ENCODE measurements at places on chromosomes 11 and 22. TPM values are rescaled to one million over a fixed set of nuclear protein-coding genes. Genes with fewer than 3 reads are reported as not detected.

The TRAPPC4 gene
- 75.7 TPM for total RNA-seq

The TSPAN32 gene
- not detected for total RNA-seq

The RANBP1 gene
- 400 TPM for total RNA-seq

The OR51B5 gene
- total RNA-seq = 0.26 TPM

The C11orf86 gene
- 0.44 TPM for total RNA-seq

The KRTAP5-7 gene
- 0.11 TPM for total RNA-seq

The RFPL1 gene
- not detected for total RNA-seq

The TSSK2 gene
- total RNA-seq = not detected

The MUC6 gene
- total RNA-seq = 0.07 TPM

The LIPT2 gene
- 9.5 TPM for total RNA-seq

The CD3G gene
- 0.20 TPM for total RNA-seq

The MS4A14 gene
- total RNA-seq = 0.07 TPM

The DEPDC5 gene
- 33.4 TPM for total RNA-seq

The SAA4 gene
- total RNA-seq = 0.50 TPM

The CYP2D6 gene
- total RNA-seq = 1.4 TPM

The COX8A gene
- 554 TPM for total RNA-seq

The CD3D gene
- total RNA-seq = 0.89 TPM

The GSTT2B gene
- total RNA-seq = 23.2 TPM

The SMIM35 gene
- total RNA-seq = not detected

The SYCE3 gene
- 0.46 TPM for total RNA-seq

The CECR2 gene
- total RNA-seq = 110 TPM

The CDC42EP2 gene
- 15.2 TPM for total RNA-seq

The CTR9 gene
- total RNA-seq = 29.3 TPM

The CASP5 gene
- total RNA-seq = not detected

The NLRP14 gene
- 0.07 TPM for total RNA-seq

The SORL1 gene
- total RNA-seq = 78.1 TPM

The CDC42EP1 gene
- total RNA-seq = 12.7 TPM

The TPBGL gene
- total RNA-seq = 0.60 TPM

The FOSL1 gene
- total RNA-seq = 20.5 TPM

The B4GALNT4 gene
- total RNA-seq = 97.8 TPM

The SLC17A6 gene
- 0.24 TPM for total RNA-seq

The OR4D5 gene
- not detected for total RNA-seq

The DDIAS gene
- total RNA-seq = 21.7 TPM

The PSMC3 gene
- 162 TPM for total RNA-seq

The IGSF9B gene
- 52.7 TPM for total RNA-seq

The TCP11L1 gene
- total RNA-seq = 18.5 TPM

The TRIM49D2 gene
- not detected for total RNA-seq

The BBOX1 gene
- not detected for total RNA-seq

The TMEM191C gene
- 4.8 TPM for total RNA-seq

The OR8D4 gene
- total RNA-seq = not detected

The C11orf65 gene
- total RNA-seq = 1.1 TPM

The FBLN1 gene
- total RNA-seq = 219 TPM

The KCNJ1 gene
- total RNA-seq = 0.16 TPM

The GTF2H1 gene
- total RNA-seq = 24.1 TPM

The C11orf16 gene
- not detected for total RNA-seq

The TXNRD2 gene
- total RNA-seq = 18.8 TPM

The HTR3B gene
- not detected for total RNA-seq

The OR52E8 gene
- total RNA-seq = not detected

The MMP7 gene
- total RNA-seq = 0.48 TPM

The DAGLA gene
- 3.4 TPM for total RNA-seq

The PLAAT3 gene
- 146 TPM for total RNA-seq

The SHISAL1 gene
- 2.7 TPM for total RNA-seq

The FGF4 gene
- 3.3 TPM for total RNA-seq

The CEP126 gene
- 2.4 TPM for total RNA-seq

The C1QTNF5 gene
- 2.2 TPM for total RNA-seq

The CCDC179 gene
- total RNA-seq = not detected

The RAB39A gene
- 9.5 TPM for total RNA-seq

The RAB38 gene
- total RNA-seq = 17.5 TPM
